ENCODE measurements at places on chromosomes 16 and 17.
A peak's percentile ranks its signal among the peaks of the same experiment; 100 is the strongest.

DNA sequence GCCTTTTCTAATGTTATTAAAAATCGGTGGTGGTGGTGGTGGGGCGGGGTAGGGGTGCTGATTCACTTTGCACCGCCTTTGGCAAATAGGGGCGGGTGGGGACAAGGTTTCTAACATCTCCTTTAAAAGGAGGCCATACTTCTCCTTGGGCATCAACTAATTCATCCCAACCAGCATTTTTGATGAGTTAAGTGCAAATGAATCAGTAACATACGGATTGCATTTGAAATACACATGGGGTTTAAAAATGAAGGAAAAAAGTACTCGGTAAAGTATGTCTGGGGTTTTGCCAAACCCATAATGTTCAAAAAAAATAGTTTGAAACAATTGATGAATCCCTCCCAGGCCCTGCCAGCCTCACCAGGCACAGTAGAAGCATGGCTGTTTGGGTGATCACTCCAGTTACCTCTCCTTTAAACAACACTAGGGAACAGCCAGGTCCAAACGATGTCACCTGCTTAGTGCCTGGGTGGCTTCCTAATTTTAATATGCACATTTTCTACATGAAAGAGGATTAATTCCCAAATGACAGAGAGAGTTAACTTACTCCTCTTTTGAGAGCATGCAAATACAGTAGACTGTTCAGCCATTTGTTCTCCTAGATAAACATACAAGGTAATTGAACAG lies 107.2 kb downstream of the ANKFN1 start:
- DNase-seq = no peak

- DNase-seq = no peak
Measured at GRCh38 chr16:57004387-57005250, 15.3 kb downstream of the NLRC5 start.

- no peak for DNase-seq
Measured at GRCh38 chr17:40824015-40824832, 1.8 kb upstream of the KRT10 start.

- peak; percentile 36 for DNase-seq
Measured at GRCh38 chr17:50783193-50783660, 15.9 kb upstream of the ANKRD40CL start.

- no peak for DNase-seq
Measured at GRCh38 chr16:56113223-56113622, 78.1 kb upstream of the GNAO1 start.

GRCh38 chr17:20103454-20104446 lies 94.6 kb downstream of the SPECC1 start:
- DNase-seq = no peak

DNA sequence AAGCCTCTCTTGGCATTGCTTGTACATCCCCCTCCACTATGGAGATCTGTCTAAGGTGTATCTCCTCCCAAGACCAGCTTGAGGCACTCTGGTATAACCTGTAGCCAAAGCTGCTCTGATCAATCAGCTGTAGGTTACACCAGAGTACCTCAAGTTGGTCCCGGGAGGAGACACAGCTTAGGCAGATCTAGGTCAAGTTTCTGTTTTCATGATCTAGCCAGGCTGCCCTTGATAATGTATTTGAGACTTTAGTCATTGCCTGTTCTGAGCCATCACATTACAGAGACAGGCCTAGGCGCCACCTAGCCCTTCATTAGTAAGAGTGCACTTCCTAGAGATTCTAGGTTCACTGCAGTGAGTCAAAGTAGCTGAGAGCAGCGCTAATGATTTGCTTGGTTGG lies 31.4 kb downstream of the ASGR1 start:
- DNase-seq = no peak

GRCh38 chr17:35046740-35047283 lies 16.7 kb downstream of the RFFL start:
- DNase-seq = peak; percentile 23

GRCh38 chr17:34899643-34900291 lies 61.5 kb downstream of the CCT6B start:
- DNase-seq = no peak
